Hepatocyte (in vitro differentiated cells): ENCODE measurements at places on chromosomes 12 and 14. TPM values are rescaled to one million over a fixed set of nuclear protein-coding genes. Genes with fewer than 3 reads are reported as not detected.

BCL11B gene
- 1.8 and 3.2 TPM in 2 replicates for total RNA-seq

RNASE2 gene
- 0.92 and 1.6 TPM in 2 replicates for total RNA-seq

DNA sequence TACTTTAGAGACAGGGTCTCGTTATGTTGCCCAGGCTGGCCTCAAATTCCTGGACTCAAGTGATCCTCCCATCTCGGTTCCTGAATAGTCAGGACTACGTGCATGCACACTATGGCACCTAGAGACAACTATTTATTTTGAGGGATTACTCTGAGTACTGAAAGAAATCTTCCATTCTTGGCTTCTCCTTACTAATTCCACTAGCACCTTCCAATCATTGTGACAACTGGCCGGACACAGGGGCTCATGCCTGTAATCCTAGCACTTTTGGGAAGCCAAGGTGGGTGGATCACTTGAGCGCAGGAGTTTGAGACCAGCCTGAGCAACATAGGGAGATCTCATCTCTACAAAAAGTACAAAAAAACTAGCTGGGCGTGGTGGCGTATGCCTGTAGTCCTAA, 42.1 kb upstream of the MTERF2 start:
- no peaks in the 10 kb centered on the region for H3K27me3 ChIP-seq
- H3K4me1 ChIP-seq: peaks cover 17% of the 10 kb centered on the region
- no peaks in the 10 kb centered on the region for H3K36me3 ChIP-seq
- H3K4me3 ChIP-seq: no peak overlapping the region
- no peak for DNase-seq

DNA sequence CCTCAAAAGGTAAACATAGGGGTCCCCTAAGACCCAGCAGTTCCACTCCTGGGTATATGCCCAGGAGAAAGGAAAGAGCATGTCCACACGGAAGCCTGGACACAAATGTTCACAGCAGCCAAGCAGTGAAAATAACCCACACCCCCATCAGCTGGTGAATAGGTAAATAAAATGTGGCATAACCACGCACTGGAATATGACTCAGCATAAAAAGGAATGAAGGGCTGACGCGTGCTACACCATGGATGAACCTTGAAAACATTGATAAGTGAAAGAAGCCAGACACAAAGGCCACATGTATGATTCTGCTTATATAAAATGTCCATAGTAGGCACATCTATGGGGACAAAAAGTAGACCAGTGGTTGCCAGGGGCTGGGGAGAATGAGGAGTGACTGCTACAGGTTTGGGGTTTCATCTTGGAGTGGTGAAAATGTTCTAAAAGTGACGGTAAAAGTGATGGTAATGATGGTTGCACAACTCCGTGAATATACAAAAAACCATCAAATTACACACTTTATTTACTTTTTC, 3.8 kb upstream of the SCARB1 start:
- H3K4me1 ChIP-seq: peaks cover 4% of the 10 kb centered on the region
- H3K27me3 ChIP-seq: no peaks in the 10 kb centered on the region
- peak; percentile 55 for DNase-seq
- no peak overlapping the region for H3K4me3 ChIP-seq
- no peak overlapping the region for H3K27ac ChIP-seq

- H3K4me1 ChIP-seq: peaks cover 12% of the 10 kb centered on the region
- DNase-seq: no peak
- H3K27ac ChIP-seq: no peak overlapping the region
- H3K4me3 ChIP-seq: peak overlapping the region; percentile 92
- no peaks in the 10 kb centered on the region for H3K27me3 ChIP-seq
Observed at GRCh38 chr12:13044906-13045299, 722 bp downstream of the FAM234B start.

DNA sequence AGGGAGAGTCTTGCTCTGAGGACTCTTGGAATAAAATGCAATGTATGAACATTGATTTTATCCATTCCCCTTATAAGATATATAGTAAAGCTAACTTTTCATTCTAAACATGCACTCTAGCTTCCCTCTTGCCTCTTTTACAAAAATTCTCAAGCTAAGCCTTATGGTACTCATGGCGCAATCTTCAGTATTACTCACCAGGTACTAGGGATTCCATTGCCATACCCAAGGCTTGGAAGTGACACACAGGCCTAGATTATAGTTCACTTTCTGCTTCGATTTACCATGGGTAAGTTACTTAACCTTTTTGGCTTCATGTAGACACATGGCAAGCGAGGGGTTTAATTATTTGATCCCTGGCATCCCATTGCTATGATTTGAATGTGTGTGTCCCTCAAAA, 331.5 kb downstream of the LRIG3 start:
- H3K4me3 ChIP-seq: no peak overlapping the region
- DNase-seq: no peak
- peaks cover 3% of the 10 kb centered on the region for H3K4me1 ChIP-seq
- H3K36me3 ChIP-seq: no peaks in the 10 kb centered on the region

- no peak overlapping the region for H3K4me3 ChIP-seq
- H3K27me3 ChIP-seq: no peaks in the 10 kb centered on the region
- no peak for DNase-seq
- peaks cover 58% of the 10 kb centered on the region for H3K4me1 ChIP-seq
- H3K36me3 ChIP-seq: no peaks in the 10 kb centered on the region
- H3K27ac ChIP-seq: peak overlapping the region; percentile 91
Observed at GRCh38 chr14:69696633-69697557, 70.0 kb upstream of the SRSF5 start.

GRCh38 chr12:86741531-86741930, 485.3 kb upstream of the MGAT4C start:
- H3K27ac ChIP-seq: no peak overlapping the region
- no peaks in the 10 kb centered on the region for H3K36me3 ChIP-seq
- no peak for DNase-seq
- H3K4me1 ChIP-seq: no peaks in the 10 kb centered on the region

- no peak overlapping the region for H3K27ac ChIP-seq
- no peak overlapping the region for H3K4me3 ChIP-seq
- H3K4me1 ChIP-seq: no peaks in the 10 kb centered on the region
Observed at GRCh38 chr12:130702966-130703732, 12.9 kb downstream of the RIMBP2 start.

DNA sequence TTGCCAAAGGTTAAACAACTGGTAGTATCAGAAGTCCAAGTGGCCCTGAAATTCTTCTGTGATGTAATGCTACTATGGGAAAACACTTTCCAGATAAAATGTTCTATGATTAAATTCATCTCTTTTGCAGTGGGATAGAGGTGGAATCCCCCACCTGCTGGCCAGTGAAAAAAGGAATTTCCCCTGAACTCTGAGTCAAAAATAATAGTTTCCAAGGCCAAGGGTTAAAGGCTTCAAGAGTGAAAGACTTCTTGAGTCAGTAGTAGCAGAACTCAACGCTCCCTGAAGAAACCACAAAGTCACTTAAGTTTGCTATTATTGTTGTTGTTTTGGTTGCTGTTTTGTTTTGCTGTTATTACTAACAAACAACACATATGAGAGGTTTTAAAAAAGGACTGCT, 330.8 kb downstream of the SOX5 start:
- no peaks in the 10 kb centered on the region for H3K27me3 ChIP-seq
- no peaks in the 10 kb centered on the region for H3K4me1 ChIP-seq
- no peak overlapping the region for H3K4me3 ChIP-seq
- no peaks in the 10 kb centered on the region for H3K36me3 ChIP-seq
- DNase-seq: no peak

GRCh38 chr12:21289698-21290097, 45.0 kb downstream of the SLCO1A2 start:
- H3K27me3 ChIP-seq: no peaks in the 10 kb centered on the region
- H3K27ac ChIP-seq: no peak overlapping the region
- no peaks in the 10 kb centered on the region for H3K36me3 ChIP-seq
- no peak overlapping the region for H3K4me3 ChIP-seq
- no peak for DNase-seq

DNA sequence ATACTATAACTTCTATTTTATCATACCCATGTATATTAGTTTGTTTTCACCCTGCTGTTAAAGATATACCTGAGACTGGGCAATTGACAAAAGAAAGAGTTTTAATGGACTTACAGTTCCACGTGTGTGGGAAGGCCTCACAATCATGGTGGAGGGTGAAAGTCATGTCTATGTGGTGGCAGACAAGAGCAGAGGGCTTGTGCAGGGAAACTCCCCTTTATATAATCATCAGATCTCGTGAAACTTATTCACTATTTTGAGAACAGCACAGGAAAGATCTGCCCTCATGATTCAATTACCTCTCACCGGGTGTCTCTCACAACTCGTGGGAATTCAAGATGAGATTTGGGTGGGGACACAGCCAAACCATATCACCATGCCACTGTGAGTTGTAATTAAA, 135.8 kb downstream of the SYNE2 start:
- no peaks in the 10 kb centered on the region for H3K4me1 ChIP-seq
- H3K27ac ChIP-seq: no peak overlapping the region
- H3K27me3 ChIP-seq: no peaks in the 10 kb centered on the region
- no peak for DNase-seq
- H3K4me3 ChIP-seq: no peak overlapping the region

DNA sequence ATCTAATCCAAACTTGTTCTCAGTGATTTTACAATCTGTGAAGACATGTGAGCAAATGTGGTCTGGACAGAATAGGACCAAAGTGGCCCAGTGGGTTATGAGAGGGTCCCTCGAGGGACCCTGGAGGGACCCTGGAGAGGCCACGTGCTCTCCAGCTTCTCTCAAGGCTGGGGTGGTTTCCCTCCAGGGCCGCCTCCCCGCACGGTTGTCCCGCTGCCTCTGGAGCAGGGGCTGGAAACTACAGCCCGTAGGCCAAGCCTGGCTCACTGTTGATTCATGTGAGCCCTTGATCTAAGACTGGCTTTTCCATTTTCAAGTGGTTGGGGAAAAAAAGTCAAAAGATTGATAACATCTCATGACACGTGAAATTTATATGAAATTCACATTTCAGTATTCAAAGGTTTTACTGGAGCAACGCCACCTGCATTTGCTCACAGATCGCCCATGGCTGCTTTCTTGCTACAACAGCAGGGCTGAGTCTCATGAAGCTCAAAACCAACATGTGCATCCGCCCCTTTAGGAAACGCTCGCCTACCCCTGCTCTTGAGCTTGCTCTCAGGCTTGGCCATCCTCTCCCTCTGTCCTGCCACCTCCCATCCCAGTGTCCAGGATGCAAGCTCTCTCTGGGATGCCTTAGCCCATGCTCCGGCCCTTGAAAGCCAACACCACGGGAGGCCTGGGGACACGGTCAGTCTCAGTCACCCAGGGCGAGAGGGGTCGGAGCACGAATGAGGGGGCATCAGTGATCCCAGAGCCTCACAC, 12.1 kb upstream of the LRTM2 start:
- peaks cover 3% of the 10 kb centered on the region for H3K4me1 ChIP-seq
- no peak overlapping the region for H3K27ac ChIP-seq
- no peaks in the 10 kb centered on the region for H3K36me3 ChIP-seq
- no peak overlapping the region for H3K4me3 ChIP-seq
